Motor neuron (in vitro differentiated cells): ENCODE measurements at places on chromosomes 7 and 10.
A peak's percentile ranks its signal among the peaks of the same experiment; 100 is the strongest.

- no peak for ATAC-seq
These were observed 30.8 kb downstream of the PDIA4 start for GRCh38 chr7:148997497-148997896.

- ATAC-seq, result peak; percentile 51
These were observed 303.7 kb downstream of the PRPF18 start for GRCh38 chr10:13890233-13891127.

DNA sequence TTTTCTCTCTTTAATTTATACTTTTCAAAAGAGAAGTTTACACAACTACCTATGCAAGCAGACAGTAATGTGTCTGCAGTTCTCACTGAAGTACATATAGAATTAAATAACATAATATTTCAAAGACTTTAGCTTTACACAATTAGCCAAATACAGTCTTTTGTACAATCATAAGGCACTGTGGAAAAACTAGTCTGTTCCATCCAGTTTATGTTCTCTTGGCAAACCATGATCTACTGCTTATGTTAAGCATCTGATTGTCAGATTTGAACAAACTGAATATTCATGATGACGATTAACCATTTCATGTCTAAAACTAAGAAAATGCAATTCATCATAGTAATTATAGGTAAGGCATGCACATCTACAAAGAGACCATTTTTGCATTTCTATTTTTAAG, 842 bp downstream of the SEMA3A start:
- no peak for ATAC-seq

GRCh38 chr7:67344481-67345193, 348.0 kb downstream of the TYW1 start:
- ATAC-seq, result no peak

- ATAC-seq, result no peak
These were observed 231.5 kb upstream of the ZNF32 start for GRCh38 chr10:43880160-43880559.

DNA sequence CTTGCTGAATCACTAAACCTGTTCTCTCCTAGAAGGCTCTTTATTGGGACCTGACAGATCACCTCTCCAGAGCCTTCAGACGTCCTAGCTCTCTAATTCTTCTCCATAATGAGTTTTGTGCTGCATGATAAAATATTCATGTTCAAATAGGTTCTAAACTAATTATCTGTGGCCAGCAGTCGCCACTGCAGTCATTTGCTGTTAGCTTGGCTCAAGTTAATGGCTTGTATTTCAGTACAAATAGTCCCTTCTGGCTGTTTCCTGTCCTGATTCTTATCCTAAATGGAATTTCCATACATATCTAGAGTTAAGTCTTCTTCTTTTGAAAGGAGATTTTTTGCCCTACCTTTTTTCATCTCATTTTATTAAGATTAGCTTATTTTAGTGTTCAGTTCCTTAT, 303.2 kb downstream of the EXOC4 start:
- no peak for ATAC-seq
